HuH-7 (cell line): ENCODE measurements at places on chromosomes 12 and 14.

DNA sequence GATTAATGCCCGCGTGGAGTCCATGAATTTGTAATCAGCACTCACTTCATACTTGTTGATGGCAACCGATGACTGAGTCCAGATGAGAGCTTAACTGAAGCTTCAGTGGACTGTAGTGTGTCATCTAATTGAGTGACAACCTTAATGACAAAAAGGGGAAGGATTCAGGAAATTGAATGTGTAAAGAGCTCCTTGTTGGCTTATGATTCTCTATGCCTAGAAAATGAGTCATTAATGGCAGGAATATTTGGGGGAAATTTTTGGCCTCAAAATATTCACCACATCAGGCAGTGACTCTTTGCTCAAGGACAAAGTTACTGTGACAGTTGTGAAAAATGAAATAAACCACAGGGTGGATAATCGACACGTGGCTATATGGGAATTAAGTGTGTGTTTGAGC, 55.3 kb upstream of the STON2 start:
- DNase-seq: no peak

DNA sequence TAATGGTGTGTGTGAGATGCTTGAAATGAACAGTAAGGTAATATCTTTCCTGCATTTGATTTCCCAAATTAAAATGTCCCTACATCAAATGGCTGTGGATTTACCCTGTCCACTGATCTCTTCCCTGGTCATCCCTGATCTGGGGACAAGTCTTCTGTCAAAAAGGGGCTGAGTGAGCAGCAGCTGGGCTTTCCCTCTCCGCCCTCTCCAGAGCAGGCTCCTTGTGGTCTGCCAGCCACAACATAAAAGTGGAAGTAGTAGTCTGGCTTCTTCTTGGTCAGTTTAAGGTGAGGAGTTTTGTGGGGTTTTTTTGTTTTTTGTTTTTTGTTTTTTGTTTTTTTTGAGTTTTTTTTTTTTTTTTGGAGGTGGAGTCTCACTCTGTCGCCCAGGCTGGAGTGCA, 25.2 kb upstream of the PLXNC1 start:
- no peak for DNase-seq

GRCh38 chr14:104819361-104819781, 18.5 kb downstream of the ZBTB42 start:
- DNase-seq: no peak

GRCh38 chr12:77724367-77724957, 106.2 kb upstream of the NAV3 start:
- peak; percentile 6 for DNase-seq

GRCh38 chr14:37580146-37580545, 14.9 kb downstream of the FOXA1 start:
- DNase-seq: no peak

DNA sequence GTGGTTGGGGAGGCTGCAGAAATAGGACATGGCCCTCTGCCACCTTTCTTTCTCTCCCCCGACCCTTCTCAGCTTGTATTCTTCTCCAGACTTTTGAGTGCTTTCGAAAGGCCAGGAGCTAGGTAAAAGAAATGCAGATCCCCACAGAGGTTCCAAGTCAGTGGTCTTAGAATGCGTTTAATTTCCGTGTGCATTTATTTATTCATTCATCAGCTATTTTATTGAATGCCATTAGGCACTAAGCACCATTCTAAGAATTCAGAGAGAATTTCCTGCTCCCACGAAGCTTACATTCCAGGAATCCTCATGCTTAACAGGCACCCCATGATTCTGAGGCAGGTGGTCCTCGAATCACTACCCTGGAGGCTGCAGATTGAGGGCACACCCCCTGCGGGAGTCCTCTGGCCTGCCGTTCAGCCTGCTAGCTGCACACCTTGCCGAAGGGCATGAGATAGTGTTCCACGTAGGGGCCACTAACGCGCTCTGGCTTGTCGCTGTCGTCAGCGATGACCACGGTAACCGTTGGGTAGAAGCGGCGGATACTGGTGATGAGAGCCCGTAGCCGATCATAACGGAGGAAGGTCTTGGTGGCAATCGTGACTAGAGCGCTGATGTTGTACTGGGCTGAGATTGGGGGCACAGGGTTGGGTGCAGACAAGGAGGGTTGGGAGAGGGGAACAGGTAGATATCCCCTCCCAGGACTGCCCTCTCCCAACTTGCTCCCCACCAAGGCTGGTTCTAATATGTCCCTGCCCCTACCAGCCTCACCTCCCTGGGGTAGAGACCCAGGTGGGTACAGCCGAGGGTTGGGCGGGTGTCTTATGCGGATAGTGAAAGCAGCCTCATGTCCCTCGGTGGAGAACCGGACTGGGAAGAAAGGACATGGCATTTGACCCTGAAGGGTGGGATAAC, 4.5 kb downstream of the B4GALNT1 start:
- DNase-seq: no peak

GRCh38 chr14:35470755-35471154, 63.2 kb upstream of the INSM2 start:
- DNase-seq: peak; percentile 5

DNA sequence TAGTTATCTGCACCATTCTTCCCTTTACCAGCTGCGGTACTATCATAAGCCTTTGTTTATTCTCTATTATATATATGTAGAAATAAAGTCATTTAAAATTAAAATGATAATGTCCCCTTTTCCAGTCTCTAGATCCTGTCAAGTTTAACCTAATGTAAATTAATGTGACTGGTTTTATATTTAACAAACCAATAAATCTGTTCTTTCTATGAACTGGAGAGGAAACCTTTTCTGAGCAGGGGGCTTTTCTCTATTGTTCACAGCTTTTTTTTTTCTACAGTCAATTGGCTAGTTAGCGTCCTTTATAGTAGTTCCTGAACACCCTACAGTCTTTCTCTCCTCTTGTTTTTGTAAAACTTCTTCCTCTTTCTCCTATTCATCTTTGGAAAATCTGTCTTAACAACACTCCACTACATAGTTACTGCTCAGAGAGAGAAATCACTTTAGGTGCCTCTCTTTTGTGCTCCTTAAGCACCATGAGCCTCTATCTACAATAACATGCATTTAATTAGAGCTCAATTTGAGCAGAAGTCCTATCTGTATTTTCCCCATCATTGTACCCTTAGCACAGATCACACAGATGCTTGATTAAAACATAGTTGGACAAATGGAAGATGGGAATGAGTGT, 332.6 kb upstream of the SYT1 start:
- DNase-seq: no peak

GRCh38 chr12:96590970-96591369, 101.6 kb downstream of the CFAP54 start:
- no peak for DNase-seq

GRCh38 chr12:59164991-59165718, 244.9 kb upstream of the LRIG3 start:
- DNase-seq: no peak

DNA sequence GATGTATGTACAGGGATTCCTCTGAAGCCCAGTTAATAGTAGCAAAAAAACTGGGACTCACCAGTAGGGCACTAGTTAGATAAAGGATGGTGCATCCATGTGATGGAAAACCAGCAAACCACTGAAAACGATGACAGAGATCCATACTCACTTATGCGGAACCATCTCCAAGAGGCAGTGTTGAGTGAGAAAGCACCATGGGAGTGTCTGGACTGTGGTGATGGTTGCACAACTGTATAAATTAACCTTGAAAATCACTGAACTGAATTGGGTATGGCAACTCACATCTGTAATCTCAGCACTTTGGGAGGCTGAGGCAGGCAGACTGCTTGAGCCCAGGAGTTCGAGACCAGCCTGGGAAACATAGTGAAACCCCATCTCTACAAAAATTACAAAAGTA, 53.6 kb upstream of the ZFP36L1 start:
- DNase-seq: no peak

- DNase-seq: no peak
Observed at GRCh38 chr12:128567730-128568129, 256.0 kb downstream of the SLC15A4 start.

DNA sequence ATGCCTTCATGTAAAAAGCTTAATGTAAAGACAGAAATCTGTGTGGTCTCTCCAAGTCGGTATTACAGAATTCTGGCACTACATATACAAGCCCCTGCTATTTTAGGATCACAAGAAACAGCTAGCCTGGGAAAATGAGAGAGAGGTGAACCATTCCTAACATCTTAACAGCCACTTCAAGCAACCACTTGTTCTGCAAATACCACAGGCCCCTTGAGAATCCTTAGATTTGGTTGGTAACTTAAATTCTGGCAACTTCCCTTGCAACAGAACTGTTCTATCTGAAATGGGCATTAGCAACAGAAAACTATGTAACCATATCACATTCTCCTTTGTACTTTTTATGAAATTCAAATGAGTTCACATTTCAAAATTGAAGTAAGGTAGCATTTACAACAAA, 68.5 kb downstream of the SPPL3 start:
- no peak for DNase-seq

GRCh38 chr12:25187781-25188180, 7.2 kb downstream of the DNAI7 start:
- DNase-seq: no peak

GRCh38 chr12:42382013-42382696, 56.2 kb downstream of the PPHLN1 start:
- DNase-seq: no peak

DNA sequence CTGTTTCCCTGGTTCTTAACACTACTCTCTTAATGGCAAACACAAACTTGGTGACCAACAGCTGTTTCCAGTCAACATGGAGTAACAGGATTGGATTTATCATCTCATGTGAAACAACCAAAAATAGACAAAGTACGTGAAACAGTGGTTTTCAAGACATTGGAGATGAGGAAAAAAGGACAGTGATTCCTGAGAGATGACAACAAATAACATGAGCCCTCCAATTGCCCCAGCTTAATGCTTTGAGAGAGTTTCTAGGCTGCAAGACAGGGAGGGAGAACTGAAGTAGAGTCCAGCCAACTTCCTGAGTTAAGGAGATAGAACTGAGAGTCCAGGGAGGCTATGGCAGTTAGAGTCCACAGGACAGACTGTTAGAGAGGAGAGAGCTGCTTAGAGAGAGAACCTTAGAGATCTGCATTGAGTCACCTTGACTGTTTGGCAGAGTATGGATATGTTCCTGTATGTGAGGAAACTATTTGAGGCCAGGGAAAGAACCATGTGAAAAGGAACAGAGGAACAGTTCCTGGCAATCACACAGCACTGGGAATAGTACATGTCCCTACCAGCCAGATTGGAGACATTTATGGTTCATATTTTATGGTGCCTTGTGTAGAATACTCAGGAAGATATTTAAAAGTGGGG, 106.4 kb downstream of the PCNX1 start:
- DNase-seq: no peak

DNA sequence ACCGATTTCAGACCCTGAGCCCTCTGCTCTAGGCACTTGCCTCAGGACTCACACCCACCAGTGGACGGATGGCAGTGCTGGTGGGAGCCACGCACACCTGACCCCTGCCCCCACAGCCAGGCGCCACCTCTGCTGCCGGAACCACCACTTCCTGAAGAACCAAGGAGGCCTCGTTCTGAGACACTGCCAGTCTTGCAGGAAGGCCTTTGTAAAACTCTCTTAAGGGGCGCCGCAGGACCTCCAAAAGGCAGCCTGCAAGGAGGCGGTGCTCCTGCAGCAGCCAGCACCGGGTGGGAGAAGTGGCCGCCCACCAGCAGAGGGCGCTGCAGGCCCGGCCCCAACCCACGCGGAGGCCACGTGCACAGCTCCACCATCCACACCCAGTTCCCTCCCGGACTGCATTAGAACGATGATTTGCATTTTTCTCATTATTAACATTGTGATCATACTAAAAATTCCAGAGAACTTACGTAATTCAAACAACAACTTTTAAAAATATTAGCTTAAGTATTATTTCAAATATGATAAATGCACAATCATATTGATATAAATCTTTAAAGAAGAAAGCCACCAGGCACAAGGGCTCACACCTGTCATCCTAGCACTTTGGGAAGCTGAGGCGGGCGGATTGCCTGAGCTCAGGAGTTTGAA, 12.8 kb downstream of the STX2 start:
- DNase-seq: peak; percentile 60

DNA sequence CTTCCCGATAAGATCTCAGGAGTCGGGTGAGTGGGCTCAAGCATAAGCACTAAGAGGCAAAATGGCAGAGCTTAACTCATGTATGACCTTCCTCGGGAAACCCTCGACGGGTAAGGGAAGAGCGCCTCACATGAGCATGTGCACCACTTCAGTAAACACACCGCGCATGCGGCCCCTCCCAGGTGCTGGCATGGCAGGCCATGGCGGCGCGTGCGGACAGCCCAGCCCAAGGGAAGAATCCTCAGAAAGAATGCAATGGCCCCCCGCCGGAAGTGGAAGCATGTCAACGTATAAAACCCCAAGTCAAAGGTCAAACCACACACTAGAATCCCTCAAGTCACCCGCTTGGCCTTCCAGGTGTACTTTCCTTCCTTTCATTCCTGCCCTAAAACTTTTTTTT, 6.6 kb upstream of the TNFAIP2 start:
- no peak for DNase-seq

DNA sequence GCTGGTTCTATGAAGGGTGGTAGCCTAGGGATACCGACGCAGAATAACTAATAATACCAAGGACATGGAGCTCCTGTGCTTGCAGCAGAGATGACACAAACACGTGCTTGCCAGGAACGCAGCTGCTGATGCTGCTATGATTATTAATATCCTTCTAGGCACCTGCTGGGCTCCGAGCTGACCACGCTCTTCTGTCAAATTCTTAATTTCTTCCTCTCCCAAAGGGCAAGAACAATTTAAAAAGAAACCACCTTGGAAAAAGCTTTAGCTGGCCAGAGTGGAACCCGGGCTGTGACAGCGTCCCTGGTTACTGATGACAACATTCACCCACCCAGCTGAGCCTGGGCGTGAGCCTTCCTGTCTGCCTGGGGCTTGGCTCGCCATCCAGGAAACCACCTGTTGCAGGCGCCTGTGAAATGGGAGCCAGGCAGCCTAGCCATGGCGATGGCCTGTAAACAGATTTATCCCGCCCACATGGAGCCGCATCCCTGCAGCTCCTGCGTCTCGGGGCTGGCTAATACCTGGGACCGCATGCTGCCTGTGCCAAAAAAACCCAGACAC, 28.8 kb downstream of the CLMN start:
- DNase-seq: no peak

DNA sequence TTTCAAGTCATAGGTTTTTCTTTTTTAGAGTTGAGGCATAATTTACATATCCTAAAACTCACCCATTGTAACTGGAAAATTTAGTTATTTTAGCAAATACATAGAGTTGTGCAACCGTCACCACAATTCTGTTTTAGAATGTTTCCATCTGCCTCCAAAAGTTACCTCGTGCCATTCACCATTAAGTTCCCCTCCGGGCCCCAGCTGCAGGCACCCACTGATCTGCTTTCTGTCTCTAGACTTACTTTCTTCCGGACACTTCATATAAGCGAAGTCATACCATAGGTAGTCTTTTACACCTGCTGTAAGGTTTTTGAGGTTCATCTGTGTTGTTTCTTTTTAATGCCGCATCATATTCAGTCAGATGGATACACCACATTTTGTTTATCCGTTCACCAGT, 28.7 kb downstream of the PPP2R5C start:
- no peak for DNase-seq

- DNase-seq: no peak
Observed at GRCh38 chr14:21263284-21264024, 5.8 kb downstream of the HNRNPC start.

- DNase-seq: peak; percentile 45
Observed at GRCh38 chr14:20686386-20687143, 2.0 kb upstream of the ANG start.

- DNase-seq: no peak
Observed at GRCh38 chr12:3990501-3991280, 117.5 kb upstream of the PARP11 start.
